ENCODE measurements at places on chromosomes 5 and 9. TPM values are rescaled to one million over a fixed set of nuclear protein-coding genes. Genes with fewer than 3 reads are reported as not detected.

Gene STPG3
- not detected for total RNA-seq

Gene LOX
- 28.4 TPM for total RNA-seq

Gene IGIP
- 5.2 TPM for total RNA-seq

Gene GLRA1
- total RNA-seq, result not detected

Gene IER5L
- total RNA-seq, result 21.2 TPM
